ENCODE measurements at places on chromosomes 3 and 15. TPM values are rescaled to one million over a fixed set of nuclear protein-coding genes. Genes with fewer than 3 reads are reported as not detected.

- DNase-seq, result no peak
Observed at GRCh38 chr3:102141928-102142239, 292.6 kb downstream of the NFKBIZ start.

DNA sequence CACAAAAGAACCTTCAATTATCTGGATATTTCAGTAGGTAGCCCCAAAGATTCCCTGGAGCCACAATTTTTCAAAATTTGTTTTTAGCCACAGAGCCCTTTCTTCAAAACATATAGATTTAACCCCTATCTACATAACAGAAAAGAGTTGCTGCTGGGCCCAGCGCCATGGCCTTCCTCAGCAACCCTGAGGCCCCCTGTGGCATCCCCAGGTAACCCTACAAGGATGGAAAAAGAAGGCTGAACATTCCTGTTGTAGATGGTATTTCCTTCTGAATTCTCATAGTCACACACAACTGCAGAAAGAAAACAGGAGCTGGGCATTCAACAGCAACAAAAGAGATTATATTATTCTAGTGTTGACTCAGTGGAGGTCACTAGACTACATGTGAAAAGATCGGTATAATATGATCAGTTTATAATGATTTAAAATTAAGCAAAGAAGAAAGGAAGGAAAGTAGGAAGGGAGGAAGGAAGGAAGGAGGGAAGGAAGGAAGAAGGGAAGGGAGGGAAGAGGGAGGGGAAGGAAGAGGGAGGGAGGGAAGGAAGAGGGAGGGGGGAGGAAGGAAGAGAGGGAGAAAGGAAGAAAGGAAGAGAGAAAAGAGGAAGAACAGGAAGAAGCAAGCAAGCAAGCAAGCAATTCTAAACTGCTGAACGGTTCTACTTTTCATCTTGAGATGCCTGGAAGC is 342.5 kb upstream of the NR2F2 start:
- no peak for DNase-seq

DNA sequence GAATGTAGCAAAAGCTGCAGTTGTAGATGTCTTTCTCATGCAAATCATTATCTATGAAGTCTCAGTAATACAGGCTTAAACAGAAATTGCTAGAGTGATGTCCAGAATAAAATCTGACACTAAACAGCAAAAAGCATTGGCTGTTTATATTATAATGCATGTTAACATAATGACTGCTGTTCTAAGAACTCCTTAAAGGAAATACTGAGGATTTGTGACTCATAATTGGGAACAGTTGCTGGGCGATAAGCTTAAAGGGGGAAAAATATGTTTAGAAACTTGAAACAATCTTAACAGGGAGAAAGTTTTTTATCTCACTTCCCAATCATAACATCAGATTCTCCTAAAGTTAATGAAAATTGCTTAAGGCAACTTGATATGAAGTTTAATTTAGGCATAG is 17.5 kb downstream of the TIPARP start:
- DNase-seq, result no peak

DNA sequence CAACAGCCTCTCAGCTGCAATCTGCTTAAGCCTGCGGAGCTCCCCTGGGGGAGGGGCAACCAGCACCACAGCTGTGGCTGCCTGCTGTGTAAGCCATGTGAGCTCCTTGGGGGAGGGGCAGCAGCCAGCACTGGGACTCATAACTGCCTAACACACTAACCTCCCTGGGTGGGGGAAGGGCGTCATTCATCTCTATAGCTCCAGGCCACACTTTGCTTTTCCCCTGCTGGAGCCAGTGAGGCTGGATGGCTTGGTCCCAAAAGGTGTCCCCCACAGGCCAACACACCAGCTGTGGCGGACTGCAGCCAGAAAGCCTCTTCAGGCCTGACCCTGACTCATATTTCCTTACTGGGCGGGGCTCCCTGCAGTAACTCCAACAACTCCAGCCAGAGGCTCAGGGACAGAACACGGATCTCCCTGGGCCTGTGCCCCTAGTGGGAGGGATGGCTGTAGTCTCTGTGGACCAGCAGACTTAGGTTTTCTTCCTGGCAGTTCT is 129.8 kb downstream of the PPM1L start:
- no peak for DNase-seq

ALPK3 gene
- total RNA-seq, result 0.54 TPM

GRCh38 chr3:119783883-119784282 is 2.0 kb downstream of the NR1I2 start:
- DNase-seq, result no peak

- DNase-seq, result no peak
Observed at GRCh38 chr3:181797431-181797830, 85.7 kb downstream of the SOX2 start.

GRCh38 chr3:15726043-15726442 is 71.7 kb downstream of the ANKRD28 start:
- no peak for DNase-seq

SPINK8 gene
- total RNA-seq, result not detected

GRCh38 chr15:74007820-74008371 is 13.4 kb downstream of the PML start:
- no peak for DNase-seq

DNA sequence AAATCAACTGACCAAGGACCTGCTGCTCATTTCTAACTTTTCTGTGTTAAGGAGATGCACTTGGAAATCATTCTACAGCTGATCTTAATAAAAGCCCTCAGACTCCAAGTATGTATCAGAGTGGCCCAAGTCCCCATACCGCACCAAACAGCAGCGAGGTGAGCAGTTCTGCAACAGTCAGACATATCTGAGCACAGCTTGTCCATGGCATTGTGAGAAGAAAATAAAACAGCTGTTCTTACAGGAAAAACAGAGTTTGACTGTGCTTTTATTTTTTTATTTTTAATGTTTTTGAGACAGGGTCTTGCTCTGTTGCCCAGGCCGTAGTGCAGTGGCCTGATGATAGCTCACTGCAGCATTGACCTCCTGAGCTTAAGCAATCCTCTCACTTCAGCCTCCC is 131.8 kb downstream of the ADAMTS9 start:
- DNase-seq, result no peak

DLL4 gene
- 0.16 TPM for total RNA-seq

IGDCC3 gene
- total RNA-seq, result not detected
